ENCODE measurements at places on chromosomes 16 and 17.

DNA sequence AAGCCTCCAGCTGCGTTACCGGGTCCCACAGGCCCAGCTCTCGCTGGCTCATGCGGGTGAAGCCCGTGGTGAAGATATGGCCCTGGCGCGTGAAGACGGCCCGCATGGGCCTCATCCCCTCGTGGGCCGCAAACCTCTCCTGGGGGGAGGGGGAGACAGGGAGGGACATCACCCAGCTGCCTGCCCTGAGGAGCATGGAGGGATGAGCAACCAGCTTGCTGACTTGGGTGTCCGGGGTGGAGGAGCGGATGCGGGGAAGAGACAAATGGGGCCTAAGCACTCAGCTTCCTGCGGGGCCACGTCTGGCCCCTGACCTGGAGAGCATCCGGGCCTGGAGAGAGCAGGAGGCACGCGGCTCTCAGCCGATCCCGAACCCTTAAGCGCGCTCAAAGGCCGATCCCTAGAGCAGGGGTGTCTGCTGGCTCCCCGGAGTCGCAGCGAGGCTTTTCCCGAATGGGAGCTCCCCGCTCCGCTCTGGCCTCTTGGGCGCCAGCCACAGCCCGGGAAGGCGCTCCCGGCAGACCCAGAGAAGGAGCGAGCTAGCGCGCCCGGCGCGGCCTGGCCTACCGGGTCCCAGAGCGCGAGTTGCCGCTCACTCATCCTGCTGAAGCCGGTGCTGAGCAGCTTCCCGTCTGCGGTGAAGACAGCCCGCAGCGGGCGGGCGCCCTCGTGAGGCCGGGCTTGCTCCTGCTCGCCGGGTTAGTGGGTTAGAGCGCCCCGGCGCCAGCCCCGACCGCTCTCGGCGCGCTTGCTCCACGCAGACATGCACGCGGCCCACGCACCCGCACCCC is 5.0 kb downstream of the CORO6 start:
- peak; percentile 70 for DNase-seq

DNA sequence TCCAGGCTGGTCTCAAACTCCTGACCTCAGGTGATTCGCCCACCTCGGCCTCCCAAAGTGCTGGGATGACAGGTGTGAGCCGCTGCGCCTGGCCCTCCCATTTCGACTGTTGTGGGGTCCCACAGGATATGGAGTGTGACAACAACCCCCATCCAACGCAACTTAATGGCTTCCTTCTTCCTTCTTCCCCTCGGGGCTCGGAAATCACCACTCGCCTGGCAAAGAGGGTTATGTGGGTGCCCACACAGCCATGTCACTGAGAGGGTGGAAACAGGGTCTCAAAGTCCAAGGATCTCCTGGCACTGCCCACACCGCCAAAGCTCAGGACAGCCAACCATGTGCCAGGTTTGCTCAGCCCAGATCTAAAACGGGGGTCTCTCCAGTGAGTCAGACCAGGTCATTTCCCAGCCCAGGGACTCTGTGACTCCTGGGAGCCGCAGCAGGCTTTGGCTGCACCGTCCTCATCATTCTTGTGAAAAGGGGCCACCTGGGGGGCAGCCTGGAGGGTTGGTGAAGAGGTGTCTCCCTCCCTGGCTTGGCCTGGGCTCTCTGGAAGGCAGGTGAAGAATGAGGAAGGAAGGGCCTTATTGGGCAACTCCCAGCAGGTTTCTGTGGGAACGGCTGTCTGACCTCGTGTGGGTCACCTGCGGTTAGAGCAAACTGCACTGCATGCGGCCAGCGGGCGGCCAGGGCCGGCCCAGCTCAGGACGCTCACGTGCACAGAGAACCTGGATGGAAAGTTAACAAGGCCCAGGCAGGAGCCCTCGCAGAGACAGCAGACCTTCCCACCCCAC is 25.3 kb upstream of the LITAF start:
- DNase-seq, result no peak

- no peak for DNase-seq
These were observed 42.2 kb downstream of the WDR45B start for GRCh38 chr17:82605939-82606600.

- DNase-seq, result no peak
These were observed 8.0 kb downstream of the SEZ6 start for GRCh38 chr17:28997806-28998205.

- DNase-seq, result no peak
These were observed 54.8 kb upstream of the MSI2 start for GRCh38 chr17:57201481-57201880.

- no peak for DNase-seq
These were observed 201.7 kb downstream of the CDRT15L2 start for GRCh38 chr17:20781260-20781659.

DNA sequence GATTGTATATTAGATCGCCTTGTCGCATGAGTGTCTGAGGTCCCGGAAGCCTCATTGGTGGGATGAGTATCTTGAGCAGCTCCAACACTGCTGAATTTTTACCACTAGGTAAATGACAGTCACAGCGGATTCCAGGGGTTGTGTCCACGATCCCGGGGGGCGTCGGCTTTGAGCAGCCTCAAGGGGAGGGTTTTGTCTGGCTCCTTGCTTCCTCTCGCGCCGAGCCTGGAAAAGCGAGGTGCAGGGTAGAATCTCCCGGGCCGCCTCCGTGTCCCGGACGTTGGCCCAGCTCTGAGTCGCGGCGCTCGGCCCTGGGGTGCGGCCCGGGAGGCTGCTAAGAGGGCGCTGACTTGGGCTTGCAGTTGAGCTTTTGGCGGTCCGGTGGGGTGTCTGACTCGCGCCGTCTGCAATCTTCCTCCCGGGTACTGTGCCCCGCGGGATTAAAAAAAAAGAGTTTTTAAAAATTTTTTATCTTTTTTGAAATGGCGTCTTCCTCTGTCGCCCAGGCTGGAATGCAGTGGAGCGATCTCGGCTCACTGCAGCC is 4.5 kb downstream of the OR1F1 start:
- DNase-seq, result no peak

DNA sequence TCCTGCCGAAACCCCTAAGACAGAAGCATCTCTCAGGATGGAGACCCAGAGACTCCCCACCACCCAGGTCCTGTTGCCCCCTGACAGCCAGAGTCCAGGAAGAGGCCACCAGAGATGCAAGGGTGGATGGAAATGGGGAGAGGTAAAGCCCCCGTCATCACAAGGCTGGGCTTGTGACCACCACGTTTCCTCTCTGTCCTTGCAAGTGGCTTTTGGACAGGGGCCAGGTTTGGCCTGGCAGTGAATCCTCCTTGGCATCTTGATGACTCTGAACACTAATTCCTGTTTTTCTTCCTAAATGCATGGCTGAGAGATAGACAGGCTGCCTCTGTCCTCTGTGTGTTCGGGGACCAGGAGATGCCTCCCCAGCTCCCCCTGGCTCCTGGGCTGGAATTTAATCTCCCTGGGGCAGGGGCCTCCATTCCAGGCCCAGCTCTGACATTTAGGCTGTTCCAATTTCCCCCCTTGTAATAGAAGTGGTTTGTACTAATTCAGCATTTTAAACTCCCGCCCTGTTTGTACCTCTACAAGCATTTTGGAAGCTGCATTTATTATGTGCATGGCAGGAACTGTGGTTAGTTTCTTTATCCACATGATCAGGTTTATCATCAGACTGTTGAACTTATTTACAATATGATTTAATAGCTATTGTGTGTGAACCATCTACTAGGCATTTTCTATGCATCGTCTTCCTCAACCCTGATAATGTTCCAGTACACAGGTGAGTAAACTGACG is 116.1 kb upstream of the IRX6 start:
- no peak for DNase-seq

Data from stimulated activated CD8-positive, alpha-beta memory T cell treated with anti-CD3 and anti-CD28 coated beads, Interleukin-4, amount 100 ng/mL, for 4 hours (primary cell).